ENCODE measurements at places on chromosomes 12 and 14.

DNA sequence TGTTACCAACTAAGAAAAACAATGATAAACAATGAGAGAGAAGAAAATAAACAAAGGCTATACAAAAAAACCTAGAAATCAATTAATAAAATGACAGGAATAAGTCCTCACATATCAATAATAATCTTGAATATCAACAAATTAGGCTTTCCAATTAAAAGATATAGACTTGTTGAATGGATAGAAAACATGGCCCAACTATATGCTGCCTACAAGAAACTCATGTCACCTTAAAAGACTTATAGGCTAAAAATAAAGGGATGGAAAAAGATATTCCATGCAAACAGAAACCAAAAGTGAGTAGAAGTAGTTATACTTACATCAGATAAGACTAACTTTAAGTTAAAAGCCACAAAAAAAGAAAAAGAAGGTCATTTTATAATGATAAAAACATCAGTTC, 183.9 kb downstream of the MYRFL start:
- no peak for DNase-seq

GRCh38 chr12:69929531-69929930, 104.5 kb downstream of the MYRFL start:
- no peak for DNase-seq

DNA sequence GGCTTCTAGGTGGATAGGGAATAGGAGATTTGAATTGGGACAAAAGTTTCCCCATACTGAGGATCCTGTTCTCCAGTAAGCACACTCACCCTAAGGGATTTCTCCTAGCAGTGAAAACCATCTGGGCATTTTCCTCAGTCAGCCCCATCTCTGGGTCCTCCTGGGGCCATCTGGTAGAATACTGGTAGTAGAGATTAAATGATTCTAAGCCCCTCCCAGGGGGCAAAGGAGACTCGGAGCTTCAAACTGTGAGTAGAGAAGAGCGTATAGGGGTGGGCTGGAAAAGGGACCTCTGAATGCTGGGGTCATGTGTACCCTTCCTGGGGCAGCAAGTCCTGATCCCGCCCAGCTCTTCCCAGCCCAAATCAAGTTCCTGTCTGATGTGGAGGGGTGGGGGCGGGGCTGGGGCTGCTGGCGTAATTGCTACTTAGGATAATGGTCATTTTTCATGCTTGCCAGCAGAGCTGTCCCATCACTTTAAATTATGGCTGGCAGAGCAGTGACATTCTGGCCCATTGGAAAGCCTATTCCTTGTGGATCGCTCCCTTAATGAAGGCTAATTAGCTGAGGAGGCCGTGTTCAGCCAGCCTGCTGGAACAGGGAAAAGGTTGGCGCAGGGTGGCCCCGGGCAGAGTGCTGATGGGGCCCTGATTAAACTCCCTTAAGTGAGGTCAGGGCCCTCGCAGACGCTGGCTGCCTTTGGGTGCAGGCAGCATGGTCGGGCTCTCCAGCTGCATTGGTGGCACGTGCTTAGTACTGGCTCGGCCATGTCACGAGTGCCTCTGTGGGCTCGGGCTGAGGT, 127.8 kb downstream of the TSPAN9 start:
- DNase-seq: no peak

DNA sequence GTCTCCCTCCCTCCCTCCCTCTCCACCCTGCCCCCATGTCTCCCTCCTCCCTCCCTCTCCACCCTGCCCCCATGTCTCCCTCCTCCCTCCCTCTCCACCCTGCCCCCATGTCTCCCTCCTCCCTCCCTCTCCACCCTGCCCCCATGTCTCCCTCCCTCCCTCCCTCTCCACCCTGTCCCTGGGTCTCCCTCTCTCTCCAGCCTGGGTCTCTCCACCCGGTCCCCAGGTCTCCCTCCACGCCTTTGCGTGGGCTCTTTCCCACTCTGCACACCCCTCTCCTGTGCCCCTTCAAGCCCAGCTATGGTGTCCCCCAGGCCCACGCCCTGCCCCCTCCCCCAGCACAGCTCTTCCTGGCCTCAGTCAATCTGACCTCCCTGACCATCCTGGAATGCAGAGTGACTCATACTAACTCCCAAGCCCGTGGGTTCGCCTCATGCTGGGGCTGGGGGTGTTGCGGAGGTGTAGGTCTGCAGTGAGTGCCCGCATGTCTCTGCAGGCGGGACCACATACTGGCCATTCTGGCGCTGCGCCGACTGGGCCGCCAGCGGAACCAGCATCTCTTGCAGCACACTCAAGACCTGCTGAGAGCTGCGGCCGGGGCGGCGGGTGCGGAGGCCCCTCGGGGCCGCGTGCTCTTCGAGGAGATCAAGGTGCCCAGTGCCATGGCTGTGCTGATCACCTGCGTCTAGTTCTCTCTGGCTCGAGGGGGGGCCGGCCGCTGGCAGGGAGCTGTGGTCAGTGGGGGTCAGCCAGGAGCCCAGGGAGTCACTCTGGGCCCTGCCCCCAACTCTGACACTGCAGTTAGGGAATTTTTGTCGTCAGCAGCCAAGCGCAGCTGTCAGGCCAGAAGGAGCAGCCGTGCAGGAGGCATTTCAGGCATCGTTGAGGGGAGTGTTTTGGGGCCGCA, 13.5 kb upstream of the TNFAIP2 start:
- no peak for DNase-seq

- DNase-seq: no peak
Observed at GRCh38 chr14:31876741-31877140, 200.4 kb upstream of the ARHGAP5 start.

DNA sequence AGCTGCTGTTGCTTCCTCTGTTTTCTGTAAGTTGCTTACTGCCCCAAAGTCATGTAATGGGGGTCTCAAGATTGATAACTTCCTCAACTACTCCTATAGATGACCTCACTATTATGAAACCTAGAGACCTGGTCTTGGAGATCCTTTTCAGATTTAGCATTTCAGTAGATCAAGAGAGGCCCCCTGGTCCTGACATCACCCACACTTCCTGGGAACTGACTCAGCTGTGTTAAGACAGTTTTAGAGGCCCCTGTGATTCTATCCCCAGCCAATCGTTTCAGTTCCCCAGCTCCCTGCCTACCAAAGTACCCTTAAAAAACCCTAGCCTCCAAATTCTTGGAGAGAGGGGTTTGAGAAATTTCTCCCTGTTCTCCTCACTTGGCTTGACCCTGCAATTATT, 9.2 kb upstream of the ARG2 start:
- no peak for DNase-seq

GRCh38 chr12:89828575-89828974, 119.9 kb upstream of the ATP2B1 start:
- no peak for DNase-seq

- DNase-seq: no peak
Observed at GRCh38 chr14:95901054-95901453, 24.4 kb downstream of the TUNAR start.

DNA sequence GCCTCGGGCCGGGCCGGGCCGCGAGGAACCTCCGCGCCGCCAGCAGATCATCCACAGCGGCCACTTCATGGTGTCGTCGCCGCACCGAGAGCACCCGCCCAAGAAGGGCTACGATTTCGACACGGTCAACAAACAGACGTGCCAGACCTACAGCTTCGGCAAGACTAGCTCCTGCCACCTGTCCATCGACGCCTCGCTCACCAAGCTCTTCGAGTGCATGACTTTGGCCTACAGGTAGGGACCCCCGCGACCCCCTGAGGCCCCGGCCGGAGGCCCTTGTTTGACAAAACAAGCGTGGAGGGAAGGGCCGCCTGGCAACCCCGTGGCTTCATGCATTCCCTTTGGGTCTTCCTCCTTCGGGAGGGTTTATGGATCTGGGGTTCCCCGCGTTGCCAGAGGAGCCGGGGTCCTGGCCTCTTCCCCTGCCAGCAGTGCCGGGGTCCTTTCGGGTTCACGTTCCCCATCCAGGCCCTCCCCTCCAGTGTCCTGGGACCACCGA, 526 bp downstream of the MLXIP start:
- DNase-seq: no peak

DNA sequence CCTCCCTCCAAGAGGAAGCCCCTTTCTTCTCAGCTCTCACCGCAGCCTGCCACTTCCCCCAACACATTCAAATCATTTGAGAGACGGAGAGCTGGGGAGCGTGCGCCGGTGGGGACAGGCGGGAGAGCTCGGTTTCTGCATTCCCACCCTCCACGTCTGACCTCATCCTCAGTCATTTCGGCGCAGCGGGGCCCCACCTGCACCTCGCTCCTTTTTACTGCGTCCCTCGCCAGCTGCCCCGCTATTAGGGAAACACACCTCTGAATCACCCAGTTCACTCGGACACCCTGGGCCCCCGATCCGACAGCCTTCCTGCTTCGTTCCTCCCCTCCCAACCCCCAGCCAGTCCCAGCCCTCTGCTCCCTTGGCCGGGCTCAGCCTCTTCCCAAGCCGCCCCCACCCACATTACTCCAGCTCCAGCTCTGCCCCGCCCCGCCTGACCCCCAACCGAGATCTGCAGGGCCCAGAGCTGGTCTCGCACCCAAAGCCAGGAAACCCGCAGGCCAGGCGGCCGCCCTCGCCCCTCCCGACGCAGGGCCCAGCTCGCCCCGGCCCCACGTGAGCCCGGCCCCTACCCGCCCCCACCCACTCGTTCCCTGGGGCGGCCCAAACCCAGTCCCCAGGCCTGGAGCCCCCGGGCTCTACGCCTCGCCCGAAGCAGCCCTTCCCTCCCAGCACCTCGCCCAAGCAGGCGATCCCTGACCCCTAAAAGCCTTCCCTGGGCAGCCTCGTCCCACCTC, 783 bp downstream of the CORO1C start:
- DNase-seq: peak; percentile 59

- DNase-seq: no peak
Observed at GRCh38 chr12:117502633-117503032, 141.2 kb upstream of the NOS1 start.

GRCh38 chr14:56742391-56742878, 67.8 kb downstream of the OTX2 start:
- no peak for DNase-seq

- DNase-seq: no peak
Observed at GRCh38 chr14:76328457-76329137, 47.3 kb upstream of the ESRRB start.
